Activated effector memory CD4-positive, alpha-beta T cell treated with anti-CD3 and anti-CD28 coated beads, Interleukin-2, amount 50 U/mL, for 16 hours (primary cell): ENCODE measurements at places on chromosomes 7 and 10.

DNA sequence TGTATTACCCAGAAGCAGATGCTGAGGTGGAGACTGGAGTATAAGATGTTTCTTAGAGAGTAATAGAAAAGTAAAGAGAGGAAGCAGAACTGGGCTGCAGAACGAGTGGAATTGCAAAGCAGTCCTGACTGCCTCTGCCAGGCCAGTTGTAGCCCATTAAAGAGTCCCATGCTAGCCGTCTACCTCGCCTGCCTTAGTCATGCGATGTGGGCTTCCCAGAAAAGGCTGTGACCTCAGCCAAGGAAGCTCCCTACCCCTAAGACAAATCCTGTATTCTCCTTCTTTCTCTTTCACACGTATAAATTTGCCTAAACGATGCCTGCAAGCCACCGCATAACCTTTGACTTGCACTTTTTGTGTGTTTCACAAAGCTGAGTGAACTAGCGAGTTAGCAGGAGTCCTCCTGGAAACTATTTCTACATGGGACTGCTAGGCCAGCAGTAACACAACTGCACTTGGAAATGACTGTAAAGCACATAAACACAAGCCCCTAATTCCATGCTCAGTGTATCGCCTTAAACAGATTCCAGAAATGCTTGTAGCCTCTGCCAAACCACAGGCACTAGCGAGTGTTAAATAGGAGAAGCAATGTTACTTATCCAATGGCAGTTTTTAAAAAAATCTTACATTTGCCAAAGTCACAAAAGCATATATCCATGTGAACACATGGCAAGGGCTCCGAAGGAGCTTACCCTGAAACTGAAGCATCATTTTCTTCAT, 47.4 kb upstream of the GNAI1 start:
- no peak for DNase-seq

DNA sequence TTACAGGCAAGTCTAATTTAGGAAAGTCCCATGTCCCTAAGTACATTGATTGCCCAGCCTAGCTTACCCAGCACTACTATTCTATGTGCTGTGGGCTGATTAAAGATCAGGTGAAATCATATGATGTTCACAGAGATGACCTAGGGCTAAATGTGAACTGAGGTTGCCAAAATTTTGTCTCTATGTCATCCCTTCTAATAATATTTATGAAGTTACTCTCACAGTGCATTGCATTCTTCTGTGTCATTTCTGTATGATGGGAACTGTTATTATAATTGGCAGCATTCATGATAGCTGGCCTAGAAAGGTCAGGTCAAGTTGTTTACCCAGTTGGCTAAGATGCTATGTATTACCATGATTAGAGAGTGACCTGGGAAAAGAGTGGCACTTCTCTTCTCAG, 2.8 kb upstream of the PDK4 start:
- no peak for DNase-seq

DNA sequence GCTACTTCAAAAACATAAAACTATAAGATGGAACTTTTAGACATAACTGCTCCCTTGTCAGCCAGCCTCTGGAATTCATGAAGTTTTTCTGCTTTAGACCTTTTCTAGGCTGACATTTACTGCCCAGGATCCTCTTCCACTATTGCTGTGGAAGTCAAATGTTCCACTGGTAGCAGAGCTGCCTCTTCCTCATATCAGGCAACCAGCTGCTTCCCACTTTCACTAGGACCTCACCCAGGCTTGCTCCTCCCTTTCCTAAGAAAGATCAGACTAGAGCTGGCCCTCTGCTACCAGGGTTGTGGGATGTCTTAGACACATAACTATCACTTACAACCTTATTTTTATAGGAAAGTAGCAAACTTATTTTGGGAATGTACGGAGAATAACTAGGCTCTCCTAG, 121.5 kb downstream of the CTTNBP2 start:
- no peak for DNase-seq

GRCh38 chr7:135231686-135232085, 2.0 kb upstream of the STRA8 start:
- DNase-seq = no peak
